Progenitor cell of endocrine pancreas (in vitro differentiated cells): ENCODE measurements at places on chromosomes 16 and 17.
A peak's percentile ranks its signal among the peaks of the same experiment; 100 is the strongest.

GRCh38 chr16:19831678-19832077, 53.0 kb downstream of the GPRC5B start:
- no peak for DNase-seq

DNA sequence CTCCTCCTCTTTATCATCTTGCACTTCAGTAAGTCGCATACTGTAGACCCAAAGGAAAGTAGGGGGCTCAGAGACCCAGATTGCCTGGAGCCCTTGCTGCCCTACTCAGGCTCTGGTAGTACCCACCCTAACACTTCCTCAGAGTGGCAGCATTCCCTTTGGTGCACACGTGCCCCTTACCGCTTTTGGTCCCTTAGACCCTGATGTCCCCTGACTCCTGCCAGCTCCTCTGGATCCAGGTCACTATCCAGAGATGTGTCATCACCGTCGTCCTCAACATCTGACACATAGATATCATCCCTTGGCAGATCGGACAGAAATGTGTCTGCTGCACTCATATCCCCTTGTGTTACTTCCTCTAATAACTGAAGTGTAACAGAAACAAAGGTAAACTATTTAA, 5.4 kb upstream of the PSMC5 start:
- DNase-seq: no peak

- no peak for DNase-seq
These were observed 183.6 kb upstream of the RPL38 start for GRCh38 chr17:74019860-74020259.

DNA sequence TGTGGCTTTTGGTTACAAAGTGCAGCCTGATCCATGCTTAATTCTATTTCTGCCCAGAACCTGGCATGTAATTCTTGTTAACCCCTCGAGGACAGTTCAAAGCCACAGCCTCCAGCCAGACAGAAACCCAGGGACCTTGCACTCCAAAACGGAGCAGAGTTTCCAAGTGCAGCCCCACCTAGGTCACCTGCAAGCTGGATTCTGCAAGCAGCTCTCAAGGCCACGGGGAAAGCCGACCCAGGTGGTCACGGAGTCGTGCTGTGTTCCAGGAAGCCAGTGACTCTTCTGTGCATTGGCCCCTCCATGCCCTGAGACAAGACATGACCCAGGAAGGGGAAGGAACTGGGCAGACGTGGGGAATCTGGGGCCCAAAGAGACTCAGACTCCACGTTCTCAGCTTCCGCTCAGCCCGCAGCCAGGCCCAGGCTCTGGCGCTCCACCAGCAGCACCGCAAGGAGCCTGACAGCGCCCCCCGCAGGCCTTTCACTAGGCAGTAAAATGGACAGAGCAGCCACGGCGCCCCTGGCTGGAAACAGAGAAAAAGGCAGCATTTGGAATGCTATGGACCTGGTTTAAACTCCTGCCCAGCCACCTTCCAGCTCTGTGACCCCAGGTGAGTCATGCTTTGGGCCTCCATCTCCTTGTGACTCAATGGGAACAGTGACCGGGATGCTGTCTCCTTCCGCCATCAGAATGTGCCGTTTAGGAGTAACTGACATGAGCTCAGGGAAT, 27.3 kb upstream of the GSG1L start:
- no peak for DNase-seq

- no peak for DNase-seq
These were observed 21.7 kb upstream of the HOXB9 start for GRCh38 chr17:48647963-48648245.

DNA sequence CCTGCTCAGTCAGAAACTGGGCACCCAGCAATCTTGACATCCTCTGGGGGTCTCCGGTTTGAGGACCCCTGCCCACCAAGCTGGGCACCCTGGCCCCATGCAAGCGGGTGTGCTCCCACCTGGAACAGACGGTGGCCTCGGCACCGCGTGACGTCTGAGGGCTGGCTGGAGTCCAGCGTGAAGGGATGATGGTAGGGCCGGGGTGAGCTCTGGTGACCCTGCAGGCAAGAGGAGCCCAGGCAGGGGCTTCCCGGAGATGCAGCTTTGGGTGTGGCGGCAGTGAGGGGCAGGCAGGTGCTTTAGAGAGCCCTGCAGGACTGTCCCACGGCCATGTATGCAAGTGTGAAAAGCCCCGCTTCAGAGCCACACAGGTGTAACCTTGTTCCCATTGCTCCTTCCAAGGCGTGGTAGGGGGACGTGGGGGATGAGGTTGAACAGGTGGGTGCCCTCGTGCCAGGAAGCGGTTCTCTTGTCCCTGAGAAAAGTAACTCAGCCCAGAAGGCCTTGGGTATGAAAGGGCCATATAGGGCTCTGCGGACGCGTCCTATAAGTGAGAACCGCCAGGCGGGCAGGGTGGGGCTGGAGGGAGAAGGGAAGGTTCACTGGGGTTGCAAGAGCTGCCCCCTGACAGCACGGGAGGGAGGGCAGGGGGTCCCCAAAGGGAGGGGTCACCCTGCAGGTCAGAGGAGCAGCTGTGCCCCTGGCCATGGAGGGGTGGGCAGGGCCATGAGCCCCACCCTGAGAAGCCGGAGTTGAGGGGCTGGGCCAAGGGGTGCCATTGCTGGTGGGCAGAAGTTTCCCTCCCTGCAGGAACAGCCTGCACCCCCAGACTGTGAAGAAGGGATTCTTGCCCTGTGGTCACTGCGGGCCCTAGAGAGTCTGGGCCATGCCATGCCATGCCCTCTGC, 9.2 kb downstream of the RGS11 start:
- no peak for DNase-seq

DNA sequence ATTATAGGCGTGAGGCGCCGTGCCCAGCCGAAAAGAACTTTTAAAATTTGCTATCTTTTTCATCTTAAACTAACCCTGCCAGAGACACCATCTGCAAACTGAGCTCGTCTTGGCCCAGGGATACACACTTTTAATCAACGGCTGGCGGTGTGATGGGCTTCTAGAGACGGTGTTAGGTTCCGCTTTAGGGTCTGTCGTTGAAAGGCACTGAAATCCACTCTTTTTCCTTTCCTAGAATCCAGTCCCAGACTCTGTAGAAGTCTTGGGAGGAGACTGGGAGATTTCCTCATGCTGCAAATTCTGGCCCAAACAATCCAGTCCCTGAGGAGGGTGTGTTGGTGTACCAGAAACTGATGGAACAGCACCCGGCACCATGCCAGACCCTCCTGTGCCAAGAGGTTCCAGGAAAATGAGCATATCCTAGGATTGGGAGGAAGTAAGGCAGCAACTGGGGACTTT, 52.0 kb upstream of the TEX2 start:
- DNase-seq: no peak

GRCh38 chr16:87489434-87490045, 3.3 kb downstream of the ZCCHC14 start:
- no peak for DNase-seq

GRCh38 chr17:68288804-68289203, 2.1 kb downstream of the SLC16A6 start:
- DNase-seq: no peak

- DNase-seq: no peak
These were observed 154.0 kb upstream of the NOL11 start for GRCh38 chr17:67563692-67564228.

GRCh38 chr17:8997994-8998628, 23.2 kb upstream of the NTN1 start:
- peak; percentile 47 for DNase-seq

GRCh38 chr17:40457369-40457768, 14.1 kb downstream of the IGFBP4 start:
- DNase-seq: no peak

DNA sequence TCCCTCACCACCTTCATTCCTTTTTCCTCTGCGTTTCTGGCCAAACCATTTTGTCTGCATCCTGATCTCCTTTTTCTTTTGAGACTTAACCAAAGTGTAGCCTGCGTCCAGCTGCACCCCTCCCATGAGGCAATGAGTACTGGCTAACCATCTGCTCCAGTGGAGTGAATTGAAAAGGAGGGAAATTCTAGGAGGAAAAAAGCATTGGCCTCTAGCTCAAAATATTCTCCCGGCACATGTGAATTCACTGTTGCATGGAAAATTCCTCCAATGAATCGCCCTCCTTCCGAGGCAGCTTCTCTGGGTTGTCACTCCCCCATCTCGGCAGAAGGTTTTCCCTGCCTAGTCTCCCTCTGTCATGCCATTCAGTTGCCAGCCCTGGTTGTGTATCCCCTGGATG, 5.6 kb downstream of the RAP1GAP2 start:
- no peak for DNase-seq

GRCh38 chr17:63984236-63984635, 11.5 kb upstream of the SCN4A start:
- no peak for DNase-seq

- DNase-seq: no peak
These were observed 822 bp downstream of the IGF2BP1 start for GRCh38 chr17:48997827-48998586.

DNA sequence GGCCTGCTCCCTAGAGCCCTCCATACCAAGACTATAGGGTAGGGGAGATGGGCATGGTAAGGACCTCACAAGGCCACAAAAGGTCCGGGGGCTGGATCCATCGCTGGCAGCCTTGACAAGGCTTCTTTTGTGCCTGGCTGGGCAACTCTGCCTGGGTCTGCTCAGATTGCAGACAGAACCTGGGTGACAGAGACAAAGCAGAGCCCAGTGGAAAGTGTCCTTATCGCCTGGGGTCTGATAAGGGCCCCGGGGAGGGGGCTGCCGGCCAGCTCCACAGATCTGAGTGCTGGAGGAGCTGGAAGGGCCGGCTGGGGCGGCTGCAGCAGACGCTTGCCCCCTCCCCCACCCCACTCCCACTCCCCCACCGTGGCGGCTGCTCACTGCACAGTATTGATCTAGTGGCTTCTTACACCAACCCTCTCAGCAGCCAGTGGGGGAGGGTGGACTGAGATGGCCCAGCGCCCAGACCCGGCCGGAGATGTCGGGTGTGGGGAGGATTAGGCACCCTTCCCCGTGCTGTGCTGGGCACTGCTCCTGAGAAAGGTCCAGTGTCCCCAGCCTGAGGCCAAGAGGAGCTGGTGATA, 7.2 kb downstream of the MMP15 start:
- peak; percentile 58 for DNase-seq

GRCh38 chr17:55144518-55144917, 120.2 kb upstream of the HLF start:
- no peak for DNase-seq

GRCh38 chr16:80924372-80924978, 82.2 kb downstream of the CMC2 start:
- DNase-seq: peak; percentile 31

DNA sequence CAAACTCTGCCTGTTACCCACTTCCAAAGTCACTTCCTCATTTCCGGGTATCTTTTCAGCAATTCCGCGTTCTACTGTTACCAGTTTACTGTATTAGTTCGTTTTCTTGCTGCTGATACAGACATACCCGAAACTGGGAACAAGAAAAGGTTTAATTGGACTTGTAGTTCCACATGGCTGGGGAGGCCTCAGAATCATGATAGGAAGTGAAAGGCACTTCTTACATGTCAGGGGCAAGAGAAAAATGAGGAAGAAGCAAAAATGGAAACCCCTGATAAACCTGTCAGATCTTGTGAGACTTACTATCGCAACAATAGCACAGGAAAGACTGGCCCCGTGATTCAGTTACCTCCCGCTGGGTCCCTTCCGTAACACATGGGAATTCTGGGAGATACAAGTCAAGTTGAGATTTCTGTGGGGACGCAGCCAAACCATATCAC, 30.9 kb downstream of the PAFAH1B1 start:
- no peak for DNase-seq

- DNase-seq: no peak
These were observed 40.0 kb upstream of the DLX4 start for GRCh38 chr17:49928837-49929475.

- no peak for DNase-seq
These were observed 13.5 kb downstream of the MARCHF10 start for GRCh38 chr17:62794666-62794971.

DNA sequence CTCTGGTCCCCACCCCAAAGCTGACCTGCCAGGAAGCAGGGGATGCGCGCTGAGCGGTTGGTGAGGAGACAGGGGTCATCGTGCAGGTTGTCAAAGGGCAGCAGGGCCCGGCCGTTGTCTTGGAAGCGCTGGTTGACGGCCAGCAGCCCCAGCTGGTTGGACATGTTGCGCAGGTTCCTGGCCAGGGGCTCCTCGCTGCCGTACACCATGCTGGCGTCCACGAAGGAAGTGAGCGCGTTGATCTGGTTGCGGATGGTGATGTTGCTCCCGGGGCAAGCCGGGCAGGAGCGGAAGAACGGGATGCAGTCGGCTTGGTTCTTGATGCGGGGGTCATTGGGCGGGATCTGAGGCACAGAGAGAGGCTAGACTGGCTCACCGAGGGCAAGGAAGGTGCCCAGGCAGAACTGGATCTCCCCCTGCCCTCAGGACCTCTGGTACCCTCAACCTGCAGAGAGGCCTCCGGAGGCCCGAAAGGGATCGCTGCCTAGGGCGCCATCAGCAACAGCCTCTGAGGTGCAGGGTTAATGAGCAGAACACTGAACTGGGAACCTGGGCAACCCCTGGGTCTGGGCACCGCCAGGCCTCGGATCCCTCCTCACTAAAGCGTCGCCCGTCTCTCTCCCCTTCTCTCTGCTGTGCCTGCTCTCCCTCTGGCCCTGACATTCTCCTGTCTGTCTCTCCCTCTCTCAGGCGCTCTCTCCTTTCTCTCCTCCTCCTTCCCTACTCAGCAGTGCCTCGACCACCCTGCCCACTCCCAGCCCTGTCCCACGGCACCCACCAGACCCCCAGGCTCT, 2.7 kb downstream of the MPO start:
- DNase-seq: no peak

GRCh38 chr17:54194268-54194667, 371.5 kb downstream of the KIF2B start:
- DNase-seq: no peak

DNA sequence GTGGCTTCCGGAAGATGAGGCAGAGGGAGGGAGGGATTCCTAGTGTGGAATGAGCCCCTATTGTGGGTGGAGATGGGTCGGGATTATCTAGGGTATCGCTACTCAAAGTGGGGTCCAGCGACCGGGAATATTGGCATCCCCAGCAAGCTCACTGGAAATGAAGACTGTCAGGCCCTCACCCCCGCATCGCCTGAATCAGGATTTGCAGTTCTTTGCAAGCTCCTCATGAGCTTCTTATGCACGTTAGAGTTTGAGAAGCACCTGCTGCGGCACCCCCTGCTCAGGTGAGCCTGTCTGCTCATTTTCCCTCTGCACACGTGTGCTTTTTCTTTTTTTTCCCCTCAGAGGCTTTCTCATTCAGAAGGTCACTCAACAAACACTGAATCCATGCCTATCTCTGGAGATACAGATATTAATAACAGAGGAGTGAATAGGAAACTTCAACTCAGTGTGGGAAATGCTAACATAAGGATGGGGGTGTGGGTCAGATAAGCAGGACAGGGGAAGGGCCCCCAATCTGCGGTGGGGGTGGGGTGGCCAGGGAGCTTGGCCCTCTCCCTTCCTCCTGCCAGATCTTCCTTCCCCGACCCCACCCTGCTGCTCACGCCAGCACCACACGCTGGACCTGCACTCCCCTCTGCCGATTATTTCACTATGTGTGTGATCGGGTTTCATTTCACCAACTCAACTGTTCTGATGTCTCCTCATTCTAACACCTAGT, 67.7 kb upstream of the NFAT5 start:
- no peak for DNase-seq

GRCh38 chr16:89697616-89698331, 3.7 kb downstream of the SPATA2L start:
- no peak for DNase-seq

GRCh38 chr16:30499284-30499683, 26.7 kb downstream of the ITGAL start:
- no peak for DNase-seq

- no peak for DNase-seq
These were observed 3.8 kb upstream of the SLC47A2 start for GRCh38 chr17:19720210-19720475.
